ENCODE measurements at places on chromosomes 6 and 20.
A peak's percentile ranks its signal among the peaks of the same experiment; 100 is the strongest.

DNA sequence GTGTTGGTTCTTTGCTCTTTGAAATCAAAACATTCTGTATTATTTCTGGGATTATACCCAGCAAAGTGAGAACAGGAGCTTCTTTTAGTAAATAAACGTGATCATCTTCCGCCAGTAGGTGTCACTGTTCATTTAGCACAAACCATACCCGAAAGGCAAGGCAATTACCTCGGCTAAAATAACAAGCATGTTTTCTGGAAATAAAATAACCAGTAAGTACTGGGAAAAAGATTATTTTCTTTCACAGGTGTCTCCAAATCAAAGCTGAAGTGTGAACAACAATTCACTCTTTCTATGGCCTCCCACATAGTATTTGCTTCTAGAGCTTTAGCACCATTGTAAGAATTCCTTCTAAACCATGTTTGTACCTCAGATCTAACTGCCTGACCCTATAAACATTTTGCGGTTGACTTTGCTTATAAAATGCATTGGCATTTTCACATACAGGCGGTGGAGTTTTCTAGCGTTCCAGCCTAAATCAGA, 144.6 kb upstream of the AGPAT4 start:
- no peak for DNase-seq

DNA sequence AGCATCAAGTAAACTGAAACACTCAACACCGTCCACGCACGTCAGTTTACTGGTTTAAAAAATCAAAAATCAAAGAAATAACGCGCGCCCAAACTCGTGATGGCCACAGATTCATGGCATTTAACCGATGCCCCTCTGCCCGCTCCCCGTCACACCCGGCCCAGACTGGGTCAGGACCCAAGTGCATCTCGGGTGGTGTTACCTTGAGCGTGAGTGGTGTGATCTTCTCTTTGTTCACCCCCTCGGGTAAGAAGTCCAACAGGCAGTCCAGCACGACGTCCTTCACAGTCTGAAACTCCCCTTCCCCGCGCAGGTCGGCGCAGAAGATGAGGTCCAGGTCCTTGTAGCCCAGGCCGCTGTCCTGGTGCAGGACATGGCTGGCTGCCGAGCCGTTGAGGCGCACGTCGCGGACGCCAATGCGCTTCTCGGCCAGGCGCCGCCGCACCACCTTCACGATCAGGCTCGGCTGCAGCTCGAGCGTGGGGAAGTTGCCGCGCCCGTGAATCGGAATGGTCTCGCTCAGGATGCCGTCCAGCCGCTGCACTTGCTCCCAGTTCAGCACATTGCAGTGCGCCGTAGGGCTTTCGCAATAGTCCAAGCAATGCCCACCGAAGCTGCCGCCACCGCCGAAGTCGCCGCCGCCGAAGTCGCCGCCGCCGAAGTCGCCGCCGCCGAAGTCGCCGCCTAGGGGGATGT, 945 bp downstream of the TENT5A start:
- peak; percentile 39 for DNase-seq

- DNase-seq: no peak
Observed at GRCh38 chr20:17843246-17844132, 125.1 kb downstream of the SNX5 start.

GRCh38 chr6:106743612-106744011, 114.2 kb downstream of the QRSL1 start:
- DNase-seq: no peak

GRCh38 chr6:169701311-169701953, 397 bp downstream of the WDR27 start:
- DNase-seq: no peak

- no peak for DNase-seq
Observed at GRCh38 chr6:56416247-56416646, 168.9 kb upstream of the COL21A1 start.

GRCh38 chr20:47258745-47259695, 97.5 kb downstream of the ZMYND8 start:
- no peak for DNase-seq

DNA sequence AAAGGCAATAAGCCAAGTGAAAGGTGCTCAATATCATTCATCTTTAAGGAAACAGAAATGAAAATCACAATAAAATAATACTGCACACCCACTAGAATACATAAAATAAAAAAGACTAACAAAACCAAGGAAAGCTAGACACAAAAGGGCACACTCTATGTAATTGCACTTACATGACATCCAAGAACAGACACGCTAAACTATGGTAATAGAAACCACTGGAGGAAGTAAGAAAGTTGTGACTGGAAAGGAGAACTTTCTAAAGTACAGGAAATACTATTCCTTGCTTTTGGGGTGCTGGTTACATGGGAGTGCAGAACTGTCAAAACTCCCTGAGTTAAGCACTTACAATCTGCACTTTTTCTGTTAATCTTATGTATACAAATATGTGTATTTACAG, 253.7 kb upstream of the RUNX2 start:
- no peak for DNase-seq

GRCh38 chr6:1242446-1242845, 69.5 kb upstream of the FOXQ1 start:
- DNase-seq: no peak

DNA sequence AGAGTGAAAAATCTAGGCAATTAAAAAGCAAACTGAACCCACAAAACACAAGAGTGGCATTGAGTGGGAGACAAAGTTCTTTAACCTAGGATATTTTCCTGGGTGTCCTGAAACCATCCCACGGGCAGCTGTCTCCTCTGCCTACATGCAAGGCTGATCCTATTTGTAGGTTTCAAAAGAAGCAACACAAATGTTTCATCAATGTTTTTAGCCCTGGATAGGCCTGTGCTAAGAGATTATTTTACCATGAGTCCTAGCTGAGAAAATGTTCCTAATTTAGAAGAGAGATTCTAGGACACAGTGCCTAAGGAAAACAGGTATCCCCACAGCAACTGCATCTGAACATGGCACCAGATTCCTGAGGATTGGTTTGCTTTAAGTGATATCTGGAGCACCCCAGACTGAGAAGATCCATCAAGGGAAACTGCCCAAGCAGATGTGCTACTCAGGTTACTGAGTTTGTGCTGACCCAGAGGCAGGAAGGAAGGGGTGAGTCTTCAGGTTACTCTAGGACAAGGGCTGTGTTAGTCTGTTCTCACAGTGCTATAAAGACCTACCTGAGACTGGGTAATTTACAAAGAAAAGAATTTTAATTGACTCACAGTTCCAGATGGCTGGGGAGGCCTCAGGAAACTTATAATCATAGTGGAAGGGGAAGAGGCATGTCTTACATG, 111.6 kb upstream of the UST start:
- DNase-seq: no peak

- no peak for DNase-seq
Observed at GRCh38 chr6:168450917-168451316, 9.9 kb downstream of the SMOC2 start.

GRCh38 chr6:15332446-15332845, 86.6 kb downstream of the JARID2 start:
- no peak for DNase-seq

DNA sequence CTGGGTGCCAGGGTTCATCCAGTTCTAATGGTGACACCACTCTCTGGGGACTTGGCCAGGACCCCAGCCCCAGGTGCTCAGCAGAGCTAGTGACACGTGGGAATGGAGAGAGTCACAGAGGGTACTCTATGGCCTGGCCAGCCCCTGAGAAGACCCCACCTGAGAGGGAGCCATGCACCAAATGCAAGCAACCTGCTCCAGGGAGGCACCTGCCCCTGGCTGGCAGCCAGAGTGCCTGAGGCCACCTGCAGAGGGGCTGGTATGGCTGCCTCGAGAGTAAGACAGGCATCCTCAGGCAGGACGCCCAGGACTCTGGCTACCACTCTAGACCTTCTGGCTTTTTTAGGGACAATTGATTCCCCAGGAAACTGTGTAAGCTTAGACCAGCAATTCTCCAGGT, 38.6 kb upstream of the CST7 start:
- no peak for DNase-seq

DNA sequence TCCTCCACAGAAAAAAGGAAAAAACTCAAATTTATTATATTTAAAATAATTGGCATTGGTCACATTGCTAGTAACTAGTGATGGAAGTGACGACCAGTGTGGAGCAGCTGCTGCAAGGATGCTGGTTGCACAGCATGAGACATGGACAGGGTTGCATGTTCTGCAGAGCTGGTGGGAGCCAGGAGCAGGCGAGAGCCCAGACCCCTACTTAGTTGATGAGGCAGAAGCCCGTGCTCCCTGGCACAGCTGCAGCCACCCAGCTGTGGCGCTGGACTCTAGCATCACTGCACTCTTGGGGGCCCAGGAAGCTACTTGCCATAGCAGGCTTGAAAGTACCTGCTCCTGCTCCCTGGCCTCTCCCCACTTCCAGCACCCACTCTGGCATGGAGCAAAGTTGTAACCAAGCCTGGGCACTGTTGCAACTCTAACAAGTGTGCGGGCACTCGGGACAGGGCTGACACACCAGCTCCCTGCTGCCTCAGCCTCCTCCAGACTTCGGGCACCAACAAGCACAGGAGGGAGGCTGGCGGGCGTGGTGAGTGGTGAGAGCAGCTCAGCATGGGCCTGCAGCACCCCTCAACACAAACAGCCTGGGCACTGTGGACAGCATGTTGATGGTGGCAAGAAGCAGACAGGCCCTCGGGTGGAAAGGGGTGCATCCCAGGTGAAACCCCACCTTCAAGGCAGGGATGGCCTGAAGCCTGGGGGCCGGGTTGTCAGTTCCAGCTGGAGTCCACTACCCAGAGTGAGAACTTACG, 69.6 kb downstream of the EYS start:
- DNase-seq: no peak

DNA sequence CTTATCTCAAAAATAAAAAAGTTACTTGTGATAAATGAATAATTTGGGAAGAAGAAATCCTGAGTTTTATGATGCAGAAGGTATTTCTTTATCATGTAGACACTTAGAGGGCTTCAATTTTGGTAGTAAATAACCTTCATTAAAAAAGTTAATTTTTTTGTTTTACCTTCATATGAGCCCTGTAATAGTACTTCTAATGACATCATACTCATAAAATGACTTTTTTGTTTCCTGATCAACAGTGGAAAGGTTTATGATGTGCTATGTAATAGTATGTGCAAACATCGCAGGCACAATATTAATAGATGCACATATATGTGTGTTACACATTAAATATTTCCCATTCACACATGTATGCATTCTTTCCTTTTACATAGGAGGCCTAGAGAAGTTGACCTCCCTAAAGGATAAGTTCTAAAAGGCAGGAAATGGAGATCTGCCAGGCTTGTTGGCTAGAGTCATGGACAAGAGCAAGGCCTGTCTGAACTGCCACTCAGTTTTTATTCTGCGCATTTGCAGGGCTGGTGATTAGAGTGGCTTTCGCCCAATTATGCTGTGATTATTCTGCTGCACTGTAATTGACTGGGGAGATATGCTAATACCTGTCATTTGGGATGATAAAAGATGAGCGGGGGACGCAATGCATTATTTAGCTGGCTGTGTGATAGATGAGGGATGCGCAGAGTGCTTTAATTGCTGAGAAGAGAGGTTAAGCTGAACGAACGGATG, 272.6 kb downstream of the TMEM242 start:
- DNase-seq: no peak

DNA sequence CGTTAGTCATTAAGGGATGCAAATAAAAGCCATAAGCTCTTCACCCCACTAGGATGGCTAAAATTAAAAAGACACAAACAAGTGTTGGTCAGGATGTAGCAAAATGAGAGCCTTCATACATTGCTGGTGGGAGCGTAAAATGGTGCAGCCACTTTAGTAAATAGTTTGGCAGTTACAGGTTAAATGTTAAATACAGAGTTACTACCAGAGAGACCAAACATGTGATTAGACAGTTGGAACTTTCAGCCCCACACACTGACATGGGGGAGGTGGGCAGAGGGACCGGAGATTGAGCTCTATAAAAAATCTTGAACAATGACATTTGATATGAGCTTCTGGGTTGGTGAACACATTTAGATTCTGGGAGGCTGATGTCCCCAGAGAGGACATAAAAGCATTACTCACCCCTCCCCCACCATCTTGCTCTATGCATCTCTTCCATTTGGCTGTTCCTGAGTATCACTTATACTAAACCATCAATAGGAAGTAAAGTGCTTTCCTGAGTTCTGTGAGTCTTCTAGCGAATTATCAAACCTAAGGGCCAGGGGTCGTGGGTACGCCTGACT, 20.4 kb upstream of the ZNF318 start:
- DNase-seq: no peak

- DNase-seq: peak; percentile 56
Observed at GRCh38 chr6:153503810-153504209, 372.7 kb upstream of the RGS17 start.

- DNase-seq: no peak
Observed at GRCh38 chr6:23448281-23448680, 677.7 kb upstream of the NRSN1 start.

DNA sequence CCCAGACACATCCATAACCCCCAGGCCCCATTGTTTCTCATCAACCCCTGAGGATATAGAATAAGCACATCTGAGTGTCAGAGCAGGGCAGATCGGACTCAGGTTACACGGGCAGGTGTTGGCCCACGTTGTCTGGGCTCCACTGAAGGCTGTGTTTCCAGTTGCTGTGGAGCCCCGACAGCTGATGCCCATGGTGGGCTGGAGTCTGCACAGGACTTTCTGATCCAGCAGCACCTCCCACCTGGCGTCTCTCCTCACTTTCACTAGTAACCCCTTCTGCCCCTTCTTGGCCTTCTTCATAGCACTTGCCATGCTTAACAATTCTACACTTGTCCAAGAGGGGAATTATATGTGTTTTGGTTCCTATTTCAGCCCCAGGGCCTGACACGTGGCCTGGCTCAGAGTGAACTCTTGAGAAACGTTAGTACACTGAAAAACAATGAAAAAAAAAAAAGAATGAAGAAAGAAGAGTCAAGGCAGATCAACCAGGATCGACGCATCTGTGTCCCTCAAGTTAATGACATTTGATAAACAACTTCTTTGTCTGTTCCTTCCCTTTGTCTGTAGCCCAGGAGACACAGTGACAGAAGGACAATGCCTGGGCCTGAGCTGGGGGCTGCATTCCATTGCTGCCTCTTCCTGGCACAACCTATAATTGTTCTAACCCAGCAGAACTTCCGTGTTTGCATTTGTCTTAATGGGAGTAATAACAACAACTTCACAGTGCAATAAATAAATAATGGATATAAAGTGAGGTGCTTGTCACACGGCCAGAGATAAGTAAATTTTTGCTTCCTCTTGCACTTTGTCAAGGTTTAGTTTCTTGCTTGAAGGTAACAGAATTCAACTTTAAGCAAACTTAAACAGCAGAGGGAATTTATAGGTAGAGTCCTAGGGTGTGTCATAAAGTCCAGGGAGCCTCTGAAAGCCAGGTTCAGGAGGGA, 224.2 kb upstream of the SSTR4 start:
- no peak for DNase-seq

Data from H9 (cell line).